MM.1S (cell line): ENCODE measurements at places on chromosomes 2 and 18.

- no peak for DNase-seq
Measured at GRCh38 chr2:105872830-105873229, 128.1 kb downstream of the NCK2 start.

DNA sequence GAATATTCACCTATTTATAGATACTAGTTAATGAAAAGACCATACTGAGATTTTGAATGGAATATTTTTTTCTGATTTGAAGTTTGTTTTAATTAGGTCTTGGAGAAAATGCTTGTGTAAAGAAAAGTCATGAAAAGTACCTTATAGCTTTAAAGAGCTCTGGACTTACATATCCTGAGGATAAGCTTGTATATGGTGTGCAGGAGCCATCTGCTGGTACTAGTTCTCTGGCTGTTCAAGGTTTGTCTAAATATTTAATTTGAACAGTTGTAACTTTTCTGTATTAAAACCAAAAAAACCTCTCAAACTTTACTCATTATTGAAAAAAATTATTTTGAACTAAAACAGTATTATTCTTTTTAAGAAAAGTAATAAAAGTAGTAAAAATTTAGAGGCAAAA is 50.1 kb downstream of the UBR3 start:
- no peak for DNase-seq

DNA sequence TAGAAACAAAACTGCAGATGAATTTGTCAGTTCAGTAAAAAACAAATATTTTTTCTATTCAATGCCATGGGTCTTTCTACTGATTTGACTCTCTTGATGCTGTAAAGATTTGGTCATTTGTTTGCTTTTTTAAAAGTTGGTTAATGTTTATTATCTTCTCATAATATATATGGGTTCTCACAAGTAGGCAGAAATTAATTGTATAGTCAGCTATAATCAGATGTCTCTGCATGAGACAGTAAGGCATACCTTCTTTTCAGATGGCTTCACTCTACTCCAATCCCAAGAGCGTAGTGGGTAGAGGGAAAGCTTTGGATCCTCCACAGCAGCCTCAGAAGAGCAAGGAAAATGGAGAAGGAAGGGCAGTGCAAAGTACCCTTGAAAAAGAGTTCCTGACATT is 1202.9 kb upstream of the CELF4 start:
- no peak for DNase-seq

DNA sequence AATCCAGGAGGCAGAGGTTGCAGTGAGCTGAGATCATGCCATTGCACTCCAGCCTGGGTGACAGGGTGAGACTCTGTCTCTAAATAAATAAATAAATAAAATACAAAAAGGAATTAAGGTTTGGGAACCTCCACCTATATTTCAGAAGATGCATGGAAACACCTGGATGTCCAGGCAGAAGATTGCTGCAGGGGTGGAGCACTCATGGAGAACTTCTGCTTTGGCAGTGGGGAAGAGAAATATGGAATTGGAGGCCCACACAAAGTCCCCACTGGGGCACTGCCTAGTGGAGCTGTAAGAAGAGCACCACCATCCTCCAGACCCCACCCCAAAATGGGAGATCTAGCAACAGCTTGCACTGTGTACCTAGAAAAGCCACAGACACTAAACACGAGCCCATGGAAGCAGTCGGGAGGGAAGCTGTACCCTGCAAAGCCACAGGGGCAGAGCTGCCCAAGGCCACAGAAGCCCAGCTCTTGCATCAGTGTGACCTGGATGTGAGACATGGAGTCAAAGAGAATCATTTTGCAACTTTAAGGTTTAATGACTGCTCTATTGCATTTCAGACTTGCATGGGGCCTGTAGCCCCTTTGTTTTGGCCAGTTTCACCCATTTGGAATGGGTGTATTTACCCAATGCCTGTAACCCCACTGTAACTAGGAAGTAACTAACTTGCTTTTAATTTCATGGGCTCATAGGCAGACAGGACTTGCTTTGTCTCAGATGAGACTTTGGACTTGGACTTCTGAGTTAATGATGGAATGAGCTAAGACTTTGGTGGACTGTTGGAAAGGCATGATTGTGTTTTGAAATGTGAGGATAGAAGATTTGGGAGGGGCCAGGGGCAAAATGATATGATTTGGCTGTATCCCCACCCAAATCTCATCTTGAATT is 265.3 kb downstream of the ZEB2 start:
- DNase-seq: no peak

DNA sequence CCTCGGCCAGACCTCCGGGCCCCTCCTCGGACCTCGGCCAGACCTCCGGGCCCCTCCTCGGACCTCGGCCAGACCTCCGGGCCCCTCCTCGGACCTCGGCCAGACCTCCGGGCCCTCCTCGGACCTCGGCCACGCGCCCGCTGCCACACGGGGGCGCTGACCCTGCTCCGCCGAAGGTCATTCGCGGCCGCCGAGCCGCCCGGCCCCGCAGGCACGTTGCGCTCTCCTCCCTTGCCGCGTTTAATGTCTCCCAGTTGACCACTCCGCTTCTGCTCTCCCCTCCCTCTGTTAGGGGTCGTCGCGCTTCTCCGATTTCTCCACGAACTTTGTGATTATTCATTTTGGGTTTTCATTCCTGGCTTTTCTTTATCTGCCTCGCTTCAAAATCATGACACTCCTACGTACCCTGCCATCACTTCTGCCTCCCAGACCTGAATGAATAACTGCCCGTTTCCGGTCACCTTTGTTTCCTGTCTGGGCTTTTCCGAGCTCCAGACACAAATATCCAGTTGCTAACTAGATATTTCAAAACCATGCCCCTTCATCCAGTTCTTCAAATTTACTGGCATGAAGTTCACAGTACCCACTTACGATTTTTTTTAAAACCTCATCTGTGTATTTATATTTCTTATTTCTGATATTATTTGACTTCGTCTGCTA is 14.8 kb upstream of the COLEC12 start:
- no peak for DNase-seq

DNA sequence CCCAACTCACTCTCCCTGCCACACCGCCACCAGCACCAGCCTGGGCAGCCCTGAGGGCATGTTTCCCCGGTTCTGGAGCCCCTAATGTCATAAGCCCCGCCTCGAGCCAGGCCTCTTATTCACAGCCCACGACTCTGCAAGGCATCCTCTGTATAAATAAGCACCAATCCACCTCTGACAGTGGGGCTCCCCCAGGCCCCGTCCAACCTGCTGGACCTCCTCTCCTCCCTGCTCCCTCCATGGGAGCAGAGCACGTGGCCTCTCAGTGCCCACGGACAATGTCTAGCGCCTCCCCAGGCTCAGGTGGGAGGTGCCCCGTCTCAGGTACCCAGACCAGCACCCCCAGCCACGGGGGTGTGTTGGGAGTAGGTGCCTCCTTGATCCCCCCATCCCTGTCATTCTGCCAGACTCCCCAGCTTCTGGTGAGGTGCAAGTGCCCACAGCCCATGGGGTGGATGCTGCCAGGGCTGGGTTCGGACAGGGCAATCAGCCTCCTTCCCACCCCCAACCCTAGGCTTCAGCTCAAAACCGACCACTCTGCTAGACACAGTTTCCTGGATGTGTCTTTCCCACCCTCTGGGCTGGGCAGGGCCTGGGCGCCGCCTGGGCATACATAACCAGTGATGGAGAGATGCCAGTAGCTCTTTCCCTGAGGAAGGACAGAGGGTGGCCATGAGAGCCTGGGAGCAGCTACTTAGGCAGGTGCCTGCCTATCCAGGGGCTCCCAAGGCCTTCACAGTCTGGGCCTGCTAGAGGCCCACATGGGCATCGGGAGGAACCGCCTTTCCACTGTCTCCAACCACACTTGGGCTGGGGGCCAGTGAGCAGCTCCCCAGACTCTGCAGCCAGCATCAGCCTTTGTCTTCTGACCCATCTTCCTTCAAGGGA is 1.6 kb upstream of the ADRA2B start:
- DNase-seq: peak; percentile 18

- DNase-seq: no peak
Measured at GRCh38 chr2:165889798-165890197, 63.8 kb downstream of the TTC21B start.

DNA sequence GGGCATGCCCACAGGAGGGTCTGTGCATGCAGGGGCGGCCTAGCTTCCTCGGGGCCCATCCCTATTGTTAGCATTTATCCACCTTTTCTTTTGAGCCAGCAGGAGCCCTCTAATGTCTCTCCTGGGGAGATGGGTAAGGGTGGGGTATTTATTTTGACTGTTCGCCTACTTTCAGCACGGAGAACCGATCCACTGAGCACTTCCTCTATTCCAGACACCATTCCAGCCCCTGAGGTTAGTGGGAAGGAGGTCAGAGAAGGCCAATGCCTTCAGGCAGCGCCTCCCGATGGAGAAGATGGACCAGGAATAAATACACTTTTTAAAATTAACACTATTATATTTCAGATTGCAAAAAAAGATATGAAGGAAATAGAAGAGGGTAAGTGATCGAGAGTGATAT is 276.0 kb downstream of the PHLPP1 start:
- DNase-seq: no peak
